ENCODE measurements at places on chromosomes 3 and 15.

GRCh38 chr15:80199366-80199765, 46.6 kb downstream of the FAH start:
- no peak for DNase-seq

- DNase-seq, result no peak
These were observed 432.5 kb downstream of the MFSD1 start for GRCh38 chr3:159234306-159234705.

GRCh38 chr3:162021206-162021605, 524.6 kb downstream of the OTOL1 start:
- no peak for DNase-seq

DNA sequence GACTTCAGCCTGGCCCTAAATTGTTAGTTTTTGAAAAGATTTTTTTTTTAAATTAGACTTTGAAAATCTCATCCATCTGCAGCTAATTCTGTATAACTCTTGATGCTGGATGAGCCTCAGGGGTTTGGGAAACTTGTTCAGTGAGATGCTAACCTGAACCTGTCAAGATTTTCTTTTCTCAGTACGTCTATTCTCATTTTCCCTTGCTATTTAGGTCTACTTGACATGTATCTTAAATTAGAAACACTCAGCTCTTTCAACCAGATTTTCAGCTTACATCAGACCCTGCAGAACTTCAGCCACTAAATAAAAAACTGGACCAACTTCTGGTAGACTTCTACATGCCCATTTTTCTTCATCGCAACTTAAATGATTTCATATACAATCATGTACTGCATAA, 61.4 kb downstream of the MFSD1 start:
- no peak for DNase-seq

- DNase-seq, result no peak
These were observed 73.7 kb downstream of the FOXB1 start for GRCh38 chr15:60077581-60078359.

GRCh38 chr3:38084334-38085310, 45.6 kb downstream of the DLEC1 start:
- no peak for DNase-seq

- no peak for DNase-seq
These were observed 114.1 kb upstream of the CFAP20DC start for GRCh38 chr3:59163953-59164352.

- no peak for DNase-seq
These were observed 87.5 kb upstream of the FAM3D start for GRCh38 chr3:58754074-58754473.

DNA sequence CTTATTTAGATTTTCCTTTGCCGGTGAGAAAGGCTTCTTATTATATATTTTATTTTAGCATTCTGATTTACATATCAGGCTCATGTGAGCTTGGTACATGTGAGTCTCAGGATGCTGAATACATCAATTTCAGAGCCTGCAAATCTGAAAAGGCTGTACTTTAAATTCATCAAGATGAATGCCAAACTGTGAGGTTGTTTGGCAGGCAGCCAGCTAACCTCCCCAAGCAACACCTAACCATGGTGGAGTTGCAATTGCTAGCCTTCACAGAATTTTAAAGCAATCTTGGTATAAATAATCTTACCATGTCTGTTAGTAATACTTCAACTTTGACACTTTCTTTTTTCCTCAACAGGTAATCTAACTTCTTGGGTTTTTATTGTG, 252.5 kb downstream of the CDIN1 start:
- no peak for DNase-seq

DNA sequence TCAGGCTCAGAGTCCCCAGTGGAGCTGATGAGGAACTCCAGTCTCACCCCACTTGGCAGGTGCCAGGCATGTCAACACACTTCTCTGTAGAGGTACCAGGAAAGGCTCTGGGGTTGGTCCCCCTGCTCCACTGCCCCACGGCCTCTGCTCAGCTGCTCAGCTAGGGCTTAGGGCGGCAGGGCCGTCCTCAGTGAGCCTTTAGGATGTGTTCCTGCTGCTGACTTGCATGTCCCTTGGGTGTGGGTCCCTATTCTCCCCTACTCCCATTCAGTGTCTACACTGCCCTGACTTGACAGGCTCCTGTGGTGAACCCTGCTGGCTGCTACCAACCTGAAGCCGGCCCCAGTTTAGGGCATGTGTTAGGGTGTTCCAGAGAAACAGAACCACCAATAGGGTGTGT, 17.9 kb upstream of the POLG start:
- DNase-seq, result no peak

- DNase-seq, result no peak
These were observed 62.2 kb downstream of the MYLK start for GRCh38 chr3:123821920-123822319.

DNA sequence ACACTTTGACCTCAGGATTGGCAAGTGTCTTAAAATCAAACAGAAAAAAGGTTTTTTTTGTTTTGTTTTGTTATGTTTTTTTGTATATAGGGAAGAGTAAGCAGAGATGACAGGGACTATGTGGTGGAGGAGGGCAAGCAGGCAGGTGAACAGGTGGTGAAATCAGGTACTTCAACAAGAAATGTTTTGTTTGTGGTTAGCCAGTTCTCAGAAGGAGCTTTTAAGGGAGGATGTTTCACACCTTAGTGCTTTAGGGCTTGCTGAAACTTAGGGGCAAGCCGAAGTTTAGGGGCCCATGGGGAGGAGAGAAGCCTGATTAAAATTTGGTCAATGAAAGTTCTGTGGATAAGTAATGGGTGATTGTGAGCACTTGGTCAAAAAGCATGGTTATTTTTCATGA, 370.7 kb upstream of the SLCO3A1 start:
- DNase-seq, result no peak

DNA sequence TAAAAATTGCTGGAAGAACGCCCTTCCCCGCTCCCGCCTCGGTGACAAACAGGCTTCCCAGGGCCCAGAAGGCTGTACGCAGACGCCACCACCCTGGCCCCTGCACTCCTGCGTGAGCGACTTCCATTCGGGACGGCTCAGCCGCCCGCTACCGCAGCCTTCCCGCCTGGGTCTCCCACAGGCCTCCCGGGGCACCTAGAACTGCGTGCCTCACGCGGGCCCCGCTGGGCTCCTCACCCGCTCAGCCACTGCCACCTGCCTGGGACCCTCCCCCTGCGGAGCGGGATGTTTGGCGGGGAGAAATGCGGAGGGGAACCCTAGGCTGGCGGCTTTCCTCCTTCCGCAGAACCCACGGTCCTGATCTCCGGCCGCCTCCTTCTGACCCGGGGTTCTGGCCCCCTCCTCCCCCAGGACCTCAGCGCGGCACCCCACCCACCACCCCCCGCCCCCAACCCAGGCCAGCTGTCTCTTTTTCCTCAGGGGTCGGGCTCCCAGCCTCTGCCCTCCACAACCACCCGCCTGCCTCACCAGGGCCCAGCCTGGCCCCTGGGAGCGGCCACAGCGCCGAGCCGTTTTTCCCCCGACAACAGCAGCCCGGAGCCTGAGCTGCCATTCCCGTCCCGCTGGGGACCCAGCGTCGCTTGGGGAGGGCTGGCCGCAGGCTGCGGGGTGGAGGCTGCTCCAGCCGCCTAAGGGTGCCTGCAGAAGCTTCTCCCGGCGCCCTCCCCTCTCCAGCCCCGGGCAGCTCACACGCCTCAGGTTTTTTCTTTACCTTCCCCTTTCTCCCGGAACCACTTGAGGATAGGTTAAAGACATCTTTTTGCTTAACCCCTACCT, 27.6 kb upstream of the RAB7A start:
- no peak for DNase-seq

DNA sequence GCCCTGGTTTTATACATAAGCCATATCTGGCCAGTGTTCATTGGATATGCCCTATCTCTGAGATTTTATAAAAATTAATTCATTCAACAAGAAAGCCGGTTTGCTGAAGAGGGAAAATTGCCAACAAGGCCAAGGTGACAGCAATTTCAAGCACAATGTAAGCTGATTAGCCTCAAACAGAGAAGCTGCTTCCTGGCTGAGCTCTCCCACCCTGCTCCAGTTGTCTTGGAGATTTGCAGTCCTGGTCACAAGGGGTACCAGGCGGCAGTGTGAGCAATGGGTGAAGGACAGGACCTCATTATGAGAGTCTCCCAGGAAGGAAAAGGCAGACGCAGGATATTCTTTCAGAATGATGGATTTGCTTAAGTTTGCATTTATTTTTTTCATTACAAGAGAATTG, 5.4 kb upstream of the THSD4 start:
- no peak for DNase-seq

GRCh38 chr3:106058475-106058874, 189.7 kb upstream of the CBLB start:
- no peak for DNase-seq

- DNase-seq, result no peak
These were observed 1133.5 kb downstream of the ROBO1 start for GRCh38 chr3:78634316-78634715.

DNA sequence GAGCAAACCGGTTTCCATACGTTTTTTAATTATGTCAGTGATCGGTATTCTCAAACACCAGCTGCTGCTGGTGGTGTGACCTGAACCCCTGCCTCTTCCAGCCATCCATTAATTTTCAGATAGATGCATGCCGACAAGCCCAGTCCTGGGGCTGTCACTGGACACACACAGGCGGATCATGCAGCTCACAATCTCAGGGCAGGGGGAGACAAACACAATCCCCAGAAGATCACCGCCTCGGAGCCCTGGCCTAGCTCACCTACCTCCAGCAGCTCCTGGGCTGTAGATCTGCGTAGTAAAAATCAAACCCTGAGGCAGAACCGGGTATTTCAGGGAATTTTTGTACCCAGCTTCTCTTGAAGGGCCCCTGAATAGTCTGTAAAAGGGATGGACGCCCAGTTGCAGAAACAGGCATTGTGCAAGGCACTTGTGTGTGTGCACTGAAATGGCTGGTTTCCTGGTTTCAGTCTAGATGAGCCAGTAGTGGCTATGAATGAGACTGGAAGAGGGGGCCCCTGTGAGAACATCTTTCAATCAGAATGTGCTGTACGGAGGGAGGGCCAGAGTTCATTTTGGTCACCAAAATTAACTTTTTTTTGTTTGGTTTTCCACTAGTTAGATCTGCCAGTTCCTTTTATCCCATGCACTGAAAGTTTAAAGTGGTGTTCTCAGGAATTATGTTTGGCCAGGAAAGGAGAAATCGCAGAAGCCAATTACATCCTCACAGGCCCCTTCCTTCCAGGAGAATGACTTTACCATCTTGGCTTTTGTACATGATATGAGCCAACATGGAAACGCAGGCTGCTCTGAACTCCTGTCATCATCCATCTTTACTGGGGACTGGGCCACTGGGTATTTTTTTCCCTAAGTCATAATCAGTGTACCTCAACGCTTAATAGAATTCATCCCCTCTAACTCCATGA, 55.0 kb upstream of the RPL32 start:
- peak; percentile 24 for DNase-seq

DNA sequence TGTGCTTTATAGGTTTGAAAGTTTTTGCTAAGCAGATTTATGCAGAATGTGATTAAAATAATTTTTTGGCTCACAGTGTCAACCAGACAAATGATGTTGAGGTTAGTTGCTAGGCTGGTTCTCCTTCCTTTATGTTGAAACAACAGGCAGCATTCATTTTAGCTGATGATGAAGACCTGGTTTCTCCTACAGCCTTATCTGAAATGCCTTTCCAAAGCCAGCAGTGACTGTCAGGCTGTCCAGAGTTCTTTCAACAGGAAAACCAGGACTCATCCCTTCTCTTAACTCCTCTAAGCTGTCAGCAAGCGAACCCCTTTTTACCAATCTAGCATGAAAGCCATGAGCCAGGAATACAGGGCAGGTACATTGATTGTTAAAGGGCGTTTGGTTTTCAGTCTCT, 84.1 kb downstream of the ZNF609 start:
- DNase-seq, result no peak

- DNase-seq, result no peak
These were observed 65.3 kb downstream of the MEIS2 start for GRCh38 chr15:37034835-37035748.

All from tibial nerve (tissue), 4 donors.